Effector memory CD4-positive, alpha-beta T cell (primary cell): ENCODE measurements at places on chromosomes 7 and 10.

DNA sequence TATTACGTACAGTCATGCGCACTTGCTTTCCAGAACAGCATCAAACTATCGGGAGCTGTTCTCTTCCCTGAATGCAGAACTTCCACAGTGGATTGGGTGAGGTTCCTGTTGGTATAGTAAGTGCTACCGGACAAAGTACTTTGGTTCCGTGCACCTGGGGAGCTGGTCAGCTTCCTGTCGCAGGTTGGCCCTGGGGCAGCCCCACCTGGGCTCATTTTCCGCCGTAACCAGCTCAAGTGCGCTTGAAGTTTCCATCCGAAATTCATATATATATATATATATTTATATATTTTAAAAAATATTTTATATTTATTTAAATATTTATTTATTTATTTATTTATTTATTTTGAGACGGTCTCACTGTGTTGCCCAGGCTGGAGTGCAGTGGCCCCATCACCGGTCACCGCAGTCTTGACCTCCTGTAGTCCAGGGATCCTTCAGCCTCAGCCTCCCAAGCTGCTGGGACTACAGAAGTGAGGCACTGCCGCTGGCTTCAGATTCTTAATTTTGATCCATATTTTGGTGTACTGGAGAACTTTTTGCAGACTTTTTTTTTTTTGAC lies 6.5 kb downstream of the SCART1 start:
- no peak for DNase-seq

DNA sequence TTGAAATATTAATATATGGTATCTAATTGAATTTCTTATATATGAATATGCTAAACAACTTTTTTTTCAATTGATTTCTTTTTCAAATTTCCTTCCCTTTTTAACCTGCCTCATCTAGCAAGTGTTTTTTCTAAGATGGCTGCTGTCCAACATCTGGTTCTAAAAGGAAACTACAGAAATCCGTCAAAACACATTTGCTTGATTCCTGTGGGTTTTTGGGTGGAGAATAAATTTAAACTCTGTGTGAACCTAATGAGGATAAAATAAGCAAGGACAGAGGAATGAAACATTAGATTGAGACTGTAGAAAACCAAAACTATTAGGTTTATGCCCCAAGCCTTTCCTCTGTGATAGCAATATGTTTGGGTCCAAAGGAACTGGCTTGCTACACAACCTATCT lies 75.5 kb upstream of the STARD3NL start:
- DNase-seq, result no peak

DNA sequence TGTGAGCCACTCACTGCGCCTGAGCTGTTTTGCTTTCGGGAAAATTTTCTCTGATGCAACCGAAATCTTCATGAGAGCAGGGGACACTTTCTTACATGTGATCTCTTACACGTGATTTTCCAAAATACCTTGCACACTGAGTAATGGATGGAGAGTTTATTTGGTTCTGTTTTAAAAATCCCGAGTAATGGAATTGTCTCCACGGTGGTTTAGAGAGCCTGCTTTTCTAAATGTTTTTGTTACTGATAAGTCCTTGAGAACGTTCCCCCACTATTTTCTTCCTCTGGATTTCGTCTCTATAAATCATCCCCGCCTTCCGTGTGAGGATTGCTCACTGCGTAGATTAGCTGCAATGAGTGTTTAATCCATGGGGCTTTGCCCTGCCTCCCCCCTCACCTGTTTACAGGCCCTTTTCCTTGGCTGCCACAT lies 25.7 kb downstream of the CAMK1D start:
- DNase-seq, result no peak

- no peak for DNase-seq
Observed at GRCh38 chr7:84847038-84847437, 339.8 kb downstream of the SEMA3D start.

- peak; percentile 17 for DNase-seq
Observed at GRCh38 chr7:50397320-50397970, 52.7 kb downstream of the FIGNL1 start.

GRCh38 chr7:24835643-24836042 lies 78.4 kb upstream of the GSDME start:
- DNase-seq, result no peak

DNA sequence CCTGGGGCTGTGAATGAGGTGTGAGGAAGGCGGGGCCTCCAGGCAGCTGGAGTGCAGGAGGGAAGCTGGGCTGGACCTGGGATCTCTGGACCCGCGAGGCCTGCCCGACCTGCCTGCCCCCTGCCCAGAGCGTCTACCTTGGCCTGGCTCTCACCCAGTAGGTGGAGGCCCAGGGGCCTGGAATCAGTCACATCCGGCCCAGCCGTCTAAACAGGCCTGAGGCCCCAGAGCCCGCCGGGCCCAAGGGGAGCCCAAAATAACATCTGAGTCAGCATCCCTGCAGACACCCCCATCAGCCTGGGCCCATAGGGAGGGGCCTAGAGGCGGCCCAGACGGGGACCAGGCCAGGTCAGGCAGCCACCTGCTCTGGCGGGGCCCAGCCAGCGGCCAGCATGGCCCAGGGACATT lies 15.1 kb upstream of the ELN start:
- DNase-seq, result no peak

DNA sequence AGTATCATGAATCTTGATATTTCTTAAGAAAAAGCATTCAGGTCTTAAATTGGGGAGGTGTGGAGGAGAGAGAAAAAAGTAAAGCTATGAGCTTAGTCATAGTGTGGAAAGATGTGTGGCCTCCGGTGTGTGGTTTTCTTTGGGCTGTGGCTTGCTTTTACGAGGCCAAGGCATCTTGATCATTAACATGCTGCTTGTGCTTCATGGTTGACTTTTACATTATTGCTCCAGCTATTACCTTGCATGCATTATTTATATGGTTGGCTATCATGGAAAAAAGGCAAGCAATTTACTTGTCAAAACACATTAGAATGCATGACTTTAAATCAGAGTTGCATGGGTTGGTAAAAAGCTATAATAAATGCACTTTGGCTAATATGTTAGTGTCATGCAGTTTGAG lies 300.7 kb upstream of the ADARB2 start:
- no peak for DNase-seq

- no peak for DNase-seq
Observed at GRCh38 chr7:48755061-48755555, 169.2 kb upstream of the CDC14C start.

DNA sequence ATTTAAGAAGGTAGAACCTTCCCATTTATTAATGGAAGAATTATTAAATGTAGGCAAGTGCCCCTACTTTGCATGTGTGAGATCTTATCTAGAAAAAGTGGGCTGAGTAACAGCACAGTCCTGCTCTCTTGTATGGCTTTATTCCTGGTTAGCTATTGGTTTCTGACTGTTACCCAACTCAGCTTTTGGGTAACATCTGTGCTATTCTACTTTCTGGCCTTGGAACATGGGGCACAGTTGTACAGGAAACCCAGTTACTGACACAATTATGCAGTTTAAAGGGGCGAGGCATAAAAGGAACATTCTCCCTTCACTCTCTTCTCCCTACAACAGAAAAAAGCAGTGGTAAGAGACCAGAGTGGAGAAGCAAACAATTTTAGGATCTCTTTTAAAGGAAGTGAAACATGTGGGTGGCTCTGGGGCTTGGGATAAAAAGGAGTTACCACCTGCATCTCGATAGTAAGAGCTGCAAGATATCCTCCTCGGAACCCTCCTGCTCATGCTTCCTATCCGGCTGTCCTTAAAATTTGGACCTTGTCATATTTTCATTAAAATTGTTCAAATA lies 16.0 kb downstream of the NUDT5 start:
- no peak for DNase-seq

- DNase-seq, result no peak
Observed at GRCh38 chr7:76356823-76357222, 2.0 kb downstream of the YWHAG start.

- DNase-seq, result no peak
Observed at GRCh38 chr10:122244001-122244975, 26.8 kb upstream of the BTBD16 start.

DNA sequence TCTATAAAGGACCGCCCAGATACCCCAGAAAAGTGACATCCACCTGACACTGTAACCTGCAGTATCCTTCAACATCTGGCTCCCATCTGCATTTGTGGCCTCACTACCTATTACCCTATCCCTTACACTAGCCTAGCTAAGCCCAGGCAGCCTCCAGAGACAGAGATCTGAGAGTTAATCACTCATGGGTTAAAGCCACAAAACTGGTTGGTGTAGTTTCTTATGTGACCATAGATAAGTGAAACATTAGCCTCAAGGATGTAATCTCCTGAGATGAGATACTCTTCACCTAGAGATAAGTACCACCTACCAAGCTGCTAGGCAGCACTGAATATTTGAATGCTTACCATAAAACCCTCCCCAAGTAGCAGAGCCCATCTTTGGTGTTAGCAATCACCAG lies 35.4 kb downstream of the CTTNBP2 start:
- DNase-seq, result no peak

- DNase-seq, result no peak
Observed at GRCh38 chr10:97406064-97406463, 4.9 kb upstream of the RRP12 start.

DNA sequence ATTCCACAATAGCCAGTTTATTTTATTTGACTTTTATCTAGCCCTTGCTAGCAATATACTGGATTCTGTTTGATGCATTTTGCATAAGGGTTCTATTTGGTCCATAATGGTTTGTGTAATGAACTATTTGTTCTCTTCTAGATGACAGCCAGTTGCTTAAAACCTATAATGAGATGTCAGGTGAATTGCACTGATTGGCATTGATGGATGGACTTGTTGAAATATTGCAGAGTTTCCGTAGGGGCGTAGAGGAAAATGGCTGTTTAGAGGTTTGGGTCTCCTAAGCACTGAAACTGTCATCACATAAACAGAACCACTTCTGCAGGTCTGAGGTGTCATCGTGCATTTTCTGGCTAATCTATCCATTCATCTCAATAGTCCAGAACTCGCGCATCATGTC lies 124.9 kb upstream of the HDAC9 start:
- no peak for DNase-seq

GRCh38 chr10:61547297-61547696 lies 94.1 kb upstream of the TMEM26 start:
- no peak for DNase-seq

DNA sequence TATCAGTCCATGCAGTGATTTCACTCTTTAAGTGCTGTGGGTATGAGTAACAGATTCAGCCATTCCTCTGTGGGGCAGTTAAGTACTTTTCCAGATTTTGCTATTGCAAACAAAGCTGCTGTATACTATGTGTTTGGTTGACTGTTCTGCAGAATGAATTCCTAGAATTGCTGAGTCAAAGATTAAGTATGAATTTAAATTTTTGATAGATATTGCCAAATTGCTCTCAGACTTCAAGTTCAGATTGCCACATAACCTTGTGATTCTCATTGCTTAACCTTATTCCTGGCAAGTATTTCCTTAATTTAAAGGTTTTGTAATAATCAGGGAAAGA lies 21.6 kb upstream of the SAR1A start:
- no peak for DNase-seq

- no peak for DNase-seq
Observed at GRCh38 chr7:102300643-102301221, 14.1 kb downstream of the SH2B2 start.

GRCh38 chr10:2972216-2972615 lies 95.1 kb upstream of the PFKP start:
- no peak for DNase-seq

DNA sequence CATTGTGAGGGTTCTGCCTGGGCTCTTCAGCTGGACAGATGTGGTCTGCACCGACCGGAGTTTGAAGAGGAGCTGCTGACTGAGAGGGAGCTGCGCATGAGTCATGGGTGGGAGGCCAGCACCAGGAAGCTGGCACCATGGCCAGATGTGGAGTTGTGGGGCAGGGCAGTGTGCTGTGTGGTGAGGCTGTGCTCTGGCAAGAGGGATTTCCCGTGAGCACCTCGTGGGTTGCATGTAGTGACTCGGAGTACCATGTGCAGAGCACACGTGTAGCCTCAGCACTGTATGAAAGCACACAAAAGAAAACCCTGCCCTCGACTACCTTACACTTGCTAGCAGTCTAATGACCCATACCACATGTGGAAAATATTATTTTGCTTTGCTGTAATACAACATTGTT lies 103.4 kb downstream of the WNT2 start:
- DNase-seq, result no peak

GRCh38 chr10:124177180-124177518 lies 83.8 kb upstream of the CHST15 start:
- no peak for DNase-seq

DNA sequence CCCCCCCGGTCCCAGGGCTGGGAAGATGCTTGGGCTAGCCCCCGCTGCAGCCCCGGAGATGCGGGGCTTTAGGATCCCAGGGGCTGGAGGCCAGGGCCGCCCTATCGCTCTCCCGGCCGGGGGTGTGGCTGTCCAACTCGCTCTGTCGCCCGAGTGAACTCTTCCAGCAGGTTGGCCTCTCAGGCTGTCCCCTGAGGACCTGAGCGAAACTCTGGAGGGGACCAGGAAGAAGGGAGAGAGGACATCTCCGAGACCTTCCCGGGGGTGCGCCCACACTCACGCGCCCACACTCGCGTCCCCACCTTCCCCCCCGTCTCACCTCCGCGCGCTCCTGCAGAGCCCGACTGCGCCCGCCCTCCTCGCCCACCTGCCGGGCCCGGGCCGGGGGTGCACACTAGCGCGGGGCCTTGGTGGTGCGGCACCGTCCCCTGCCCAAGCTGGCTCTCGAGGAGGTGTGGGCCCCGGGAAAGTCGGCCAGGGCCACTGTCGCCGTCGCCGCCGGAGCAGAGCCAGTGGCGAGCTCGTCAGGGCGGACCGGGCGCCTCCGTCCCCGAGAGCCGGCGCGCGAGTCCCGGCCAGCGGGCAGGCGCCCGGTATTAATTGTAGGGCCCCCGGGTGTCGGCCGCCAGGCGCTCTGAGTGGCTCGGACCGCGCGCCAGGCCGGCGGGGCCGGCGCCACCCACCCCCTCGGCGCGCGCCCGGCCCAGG lies 101.7 kb upstream of the SVIL start:
- peak; percentile 3 for DNase-seq

DNA sequence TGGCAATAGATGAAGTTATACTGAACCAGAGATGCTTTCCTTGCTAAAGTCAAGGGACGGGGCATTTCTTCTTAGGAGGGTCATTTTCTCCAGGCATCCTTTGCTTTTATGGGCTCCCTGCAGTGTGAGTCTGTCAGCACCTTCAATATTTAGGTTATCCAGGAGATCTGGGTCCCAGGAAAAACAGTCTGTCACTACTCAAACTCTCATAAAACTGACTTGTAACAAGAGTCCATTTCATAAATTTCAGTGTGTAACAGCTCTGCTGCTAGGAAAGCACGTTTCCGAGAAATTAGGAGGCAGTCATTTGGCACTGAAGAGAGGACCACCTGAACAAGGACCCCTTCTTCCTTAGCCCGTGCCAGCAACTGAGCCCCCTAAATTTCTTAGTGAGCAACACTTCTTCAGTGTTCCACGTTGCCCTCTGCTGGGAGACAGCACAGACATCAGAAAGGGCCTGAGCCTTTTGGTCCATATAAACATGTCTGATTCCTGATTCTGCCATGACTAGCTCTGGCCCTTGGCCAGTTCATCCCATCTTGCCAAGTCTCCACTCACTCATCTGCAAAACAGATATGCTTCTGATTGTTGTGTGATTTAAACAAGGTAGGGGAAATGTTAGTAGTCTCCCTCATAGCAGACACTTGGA lies 7.2 kb downstream of the GCC1 start:
- DNase-seq, result no peak

- DNase-seq, result no peak
Observed at GRCh38 chr7:101666741-101667140, 37.6 kb upstream of the MYL10 start.
